ENCODE measurements at places on chromosomes 2 and 18.

- DNase-seq: no peak
Measured at GRCh38 chr2:50448556-50448955, 583.4 kb downstream of the NRXN1 start.

- DNase-seq: no peak
Measured at GRCh38 chr2:185687967-185688366, 50.6 kb upstream of the FSIP2 start.

GRCh38 chr2:58916063-58916462, 674.9 kb upstream of the FANCL start:
- no peak for DNase-seq

GRCh38 chr2:176187899-176188773, at the start of gene HOXD1:
TSS of gene HOXD1 (plus strand) at chr2:176188668. CDS start at chr2:176188802, 134 bp downstream.
- DNase-seq: no peak
